ENCODE measurements at places on chromosomes 5 and 9. TPM values are rescaled to one million over a fixed set of nuclear protein-coding genes. Genes with fewer than 3 reads are reported as not detected.
A peak's percentile ranks its signal among the peaks of the same experiment; 100 is the strongest.

Gene AK8
- 0.36 TPM for total RNA-seq

DNA sequence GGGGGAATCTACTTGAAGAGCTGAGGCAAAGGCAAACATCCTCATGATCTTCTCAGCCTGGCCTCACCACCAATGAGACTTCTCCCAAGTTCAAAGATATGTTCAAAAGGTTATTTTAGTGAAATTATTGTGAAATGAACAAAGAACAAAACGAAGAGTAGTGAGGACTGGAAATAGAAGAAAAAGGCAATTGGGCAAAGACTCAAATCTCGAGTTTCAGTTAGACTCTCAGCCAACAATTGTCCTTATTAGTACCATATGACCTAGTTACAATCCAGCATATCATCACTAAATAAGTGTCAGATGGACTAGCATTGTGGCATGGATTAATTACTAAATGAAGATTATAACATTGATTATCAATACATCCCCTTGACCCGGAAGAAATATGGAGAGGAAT is 9.0 kb downstream of the ZNF474 start:
- no peak overlapping the region for H3K4me3 ChIP-seq
- no peak for DNase-seq
- peaks cover 7% of the 10 kb centered on the region for H3K4me1 ChIP-seq
- peaks cover 6% of the 10 kb centered on the region for H3K27me3 ChIP-seq
- no peaks in the 10 kb centered on the region for H3K36me3 ChIP-seq

GRCh38 chr9:35660966-35661415 is 2.9 kb downstream of the CCDC107 start:
- H3K4me1 ChIP-seq: peaks cover 74% of the 10 kb centered on the region
- peaks cover 4% of the 10 kb centered on the region for H3K27me3 ChIP-seq
- H3K4me3 ChIP-seq: no peak overlapping the region
- DNase-seq: no peak

DNA sequence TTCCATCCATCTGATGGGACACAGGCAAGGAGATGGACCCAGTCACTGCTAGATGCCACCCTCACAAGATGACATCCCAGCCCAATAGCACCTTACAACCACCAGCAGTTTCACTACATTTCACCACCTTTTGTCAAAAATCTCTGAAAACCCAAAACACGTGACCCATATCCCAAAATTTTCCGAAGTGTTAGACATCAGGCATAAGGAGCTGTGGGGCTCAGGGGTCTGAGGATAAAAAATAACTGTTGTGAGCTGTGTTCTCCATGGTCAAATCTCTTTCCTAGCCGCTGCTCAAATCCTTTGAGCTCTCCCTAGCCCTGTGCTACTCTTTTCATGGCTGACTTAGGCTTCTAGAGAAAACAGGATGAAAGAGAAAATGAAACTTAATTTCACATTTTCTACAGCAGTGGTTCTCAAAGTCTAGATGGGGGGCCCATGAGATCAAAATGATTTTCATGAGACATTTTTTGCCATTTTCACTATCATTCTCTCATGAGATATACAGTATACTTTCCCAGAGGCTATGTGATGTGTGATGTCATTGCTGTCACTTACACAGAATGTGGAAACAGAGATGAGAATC is 40.7 kb downstream of the TIMD4 start:
- peak overlapping the region; percentile 48 for H3K4me3 ChIP-seq
- peak; percentile 5 for DNase-seq

DNA sequence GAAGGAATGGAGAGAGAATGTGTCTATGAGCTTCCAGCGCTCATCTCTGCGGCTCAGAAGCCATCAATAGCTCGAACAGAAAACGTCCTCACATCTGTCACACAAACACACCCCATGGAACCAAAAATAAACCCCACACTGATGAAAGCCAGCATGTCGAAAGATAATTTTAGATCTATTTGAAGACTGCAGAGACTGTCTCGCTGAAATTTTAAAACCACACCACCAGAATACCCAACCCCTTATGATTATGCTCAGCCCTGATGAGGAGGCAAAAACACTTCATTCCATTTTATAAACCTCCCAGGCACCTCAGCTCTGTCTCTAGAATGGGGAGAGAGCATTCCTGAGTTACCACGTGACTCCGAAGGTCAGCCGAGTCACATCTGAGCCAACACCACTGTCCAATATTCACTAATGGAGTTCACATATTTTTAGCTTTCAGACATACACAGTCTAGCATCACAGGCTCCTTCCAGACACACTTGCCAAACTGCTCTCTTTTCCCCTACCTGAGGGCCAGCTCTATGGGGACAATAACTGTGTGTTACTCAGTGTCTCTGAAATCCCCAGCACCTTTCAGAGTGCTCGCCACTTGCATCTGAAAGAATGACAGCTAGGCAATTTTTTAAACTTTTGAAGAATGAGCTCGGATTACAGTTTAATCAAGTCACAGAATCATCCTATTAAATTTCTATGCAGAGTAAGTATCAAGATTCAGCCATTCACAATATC is 63.2 kb downstream of the SERINC5 start:
- peaks cover 9% of the 10 kb centered on the region for H3K36me3 ChIP-seq
- peaks cover 73% of the 10 kb centered on the region for H3K4me1 ChIP-seq
- H3K27ac ChIP-seq: peak overlapping the region; percentile 88
- peak overlapping the region; percentile 70 for H3K4me3 ChIP-seq
- DNase-seq: no peak
- no peaks in the 10 kb centered on the region for H3K27me3 ChIP-seq

DNA sequence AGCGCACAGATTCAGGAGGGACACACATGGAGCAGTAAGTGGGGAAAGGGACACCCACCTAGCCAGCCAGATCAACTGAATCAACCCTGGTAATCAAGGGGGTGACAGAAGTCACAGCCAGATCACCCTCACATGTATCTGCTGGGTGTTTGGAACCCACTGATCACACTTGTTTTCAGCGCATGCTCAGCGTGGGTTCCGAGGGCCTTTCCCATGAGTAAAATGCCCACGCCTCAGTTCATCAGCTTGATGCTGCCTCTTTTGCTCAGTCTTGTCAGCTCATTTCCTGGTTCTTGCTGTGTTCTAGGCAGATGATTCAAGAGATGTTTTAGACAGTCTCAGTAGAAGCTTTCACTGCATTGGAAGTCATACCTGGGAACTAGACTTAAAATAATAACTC is 123.2 kb upstream of the SLC30A5 start:
- H3K36me3 ChIP-seq: no peaks in the 10 kb centered on the region
- no peak overlapping the region for H3K27ac ChIP-seq
- H3K4me1 ChIP-seq: no peaks in the 10 kb centered on the region
- no peak overlapping the region for H3K4me3 ChIP-seq
